Aorta (tissue), 5 donors: ENCODE measurements at places on chromosomes 3 and 15. TPM values are rescaled to one million over a fixed set of nuclear protein-coding genes. Genes with fewer than 3 reads are reported as not detected.

- no peak overlapping the region for H3K27ac ChIP-seq
Observed at GRCh38 chr15:98957655-98958054, 49.9 kb downstream of the PGPEP1L start.

DNA sequence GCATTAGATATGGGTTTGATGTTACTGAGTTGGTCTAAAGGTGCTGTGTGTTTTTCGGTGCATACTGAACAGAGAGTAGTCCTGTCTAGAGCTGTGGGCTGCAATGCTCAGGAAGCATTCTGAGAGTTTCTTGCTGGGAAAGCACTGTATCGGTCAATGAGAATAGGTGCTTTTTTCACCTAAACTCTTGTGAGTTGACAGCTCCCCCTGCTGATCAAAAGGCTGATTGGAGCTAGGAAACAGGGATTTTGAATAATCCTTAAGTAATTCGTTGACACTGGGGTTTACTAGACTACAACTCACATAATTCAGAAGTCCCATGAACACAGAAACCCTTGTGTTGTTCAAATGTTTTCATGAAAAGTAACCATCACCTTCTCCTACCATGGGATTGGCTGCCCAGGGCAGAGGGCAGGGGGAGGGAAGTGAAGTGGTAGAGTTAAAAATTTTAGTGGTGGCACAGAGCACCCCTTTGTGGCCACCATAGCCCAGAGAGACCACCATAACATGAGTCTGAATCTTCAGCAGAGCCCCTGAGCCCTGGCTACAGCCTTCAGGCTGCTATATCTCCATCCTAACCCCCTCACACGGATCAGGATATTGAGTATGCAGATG, 13.0 kb upstream of the MANF start:
- H3K27ac ChIP-seq, result no peak overlapping the region
- no peaks in the 10 kb centered on the region for H3K4me1 ChIP-seq
- H3K27me3 ChIP-seq, result no peaks in the 10 kb centered on the region
- H3K4me3 ChIP-seq, result no peak overlapping the region

Gene WDR73
- 19.5 TPM for total RNA-seq

DNA sequence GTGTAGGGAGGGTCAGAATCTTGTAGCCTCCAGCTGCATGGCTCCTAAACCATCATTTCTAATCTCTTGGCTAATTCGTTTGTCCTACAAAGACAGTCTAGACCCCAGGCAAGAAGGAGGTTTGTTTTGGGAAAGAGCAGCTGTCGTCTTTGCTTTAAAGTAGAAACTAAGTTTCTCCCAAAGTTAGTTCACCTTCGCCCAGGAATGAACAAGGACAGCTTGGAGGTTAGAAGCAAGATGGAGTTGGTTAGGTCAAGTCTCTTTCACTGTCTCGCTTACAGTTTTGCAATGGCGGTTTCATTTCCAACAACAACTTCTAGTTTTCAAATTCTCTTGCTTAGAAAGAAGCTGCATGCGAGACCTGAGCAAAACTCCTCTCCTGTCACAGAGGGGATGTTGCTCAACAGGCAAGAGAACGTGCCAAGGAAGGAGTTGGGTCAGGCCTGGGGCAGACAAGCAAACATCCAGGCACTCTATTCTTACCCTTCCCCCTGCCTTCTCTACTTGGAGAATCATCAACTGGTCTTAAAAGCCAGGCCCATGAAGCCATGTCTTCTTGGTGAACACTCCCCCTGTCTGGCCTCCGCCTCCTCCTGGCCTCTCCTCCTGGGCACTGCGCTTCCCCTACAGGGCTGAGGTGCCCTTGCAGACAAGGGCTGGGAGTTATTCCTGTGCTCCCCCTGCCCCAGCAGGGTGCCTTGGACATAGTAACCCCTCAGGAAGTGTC, 57.6 kb downstream of the TMEM44 start:
- no peaks in the 10 kb centered on the region for H3K36me3 ChIP-seq
- no peak for DNase-seq
- H3K27ac ChIP-seq, result no peak overlapping the region
- no peaks in the 10 kb centered on the region for H3K4me1 ChIP-seq

Gene AAGAB
- total RNA-seq, result 24.5 TPM

DNA sequence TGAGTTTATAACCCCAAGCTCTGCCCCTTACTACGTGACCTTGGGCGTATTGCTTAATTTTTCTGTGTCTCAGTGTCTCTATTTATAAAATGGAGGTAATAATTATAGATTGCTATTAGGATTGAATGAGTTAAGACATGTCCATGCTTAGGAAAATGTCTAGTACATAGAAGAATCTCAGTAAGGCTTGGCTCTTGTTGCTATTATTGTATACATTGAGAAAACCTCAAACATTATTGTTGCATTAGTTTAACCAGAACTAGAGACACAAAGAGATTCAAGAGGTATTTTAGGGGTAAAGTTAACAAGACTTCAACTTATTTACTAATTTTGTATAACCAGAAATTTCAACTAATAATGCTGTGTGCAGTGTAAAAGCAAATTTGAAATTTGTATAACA, 66.7 kb downstream of the MEF2A start:
- no peak for DNase-seq
- no peaks in the 10 kb centered on the region for H3K36me3 ChIP-seq
- no peak overlapping the region for H3K4me3 ChIP-seq
- no peaks in the 10 kb centered on the region for H3K27me3 ChIP-seq

DNA sequence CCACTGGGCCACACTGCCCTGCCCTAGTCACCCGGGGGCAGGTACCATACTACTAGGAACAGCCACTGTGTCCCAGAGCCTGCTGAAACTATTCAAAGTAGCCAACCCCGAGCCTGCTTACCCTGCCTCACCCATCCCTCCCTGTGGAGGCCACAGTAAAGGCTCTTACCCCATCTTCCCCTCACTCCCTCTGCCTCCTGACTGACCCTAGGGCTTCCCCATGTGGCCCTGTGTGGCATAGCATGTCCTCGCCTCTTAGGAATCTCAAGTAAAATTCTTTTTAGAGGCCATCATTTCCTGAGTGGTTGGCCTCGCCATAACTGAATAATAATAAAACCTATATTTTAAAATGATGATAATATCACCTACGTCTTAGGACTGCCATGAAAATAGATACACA, 112.2 kb upstream of the SLC6A11 start:
- no peak overlapping the region for H3K27ac ChIP-seq
- no peak for DNase-seq
- H3K27me3 ChIP-seq, result no peaks in the 10 kb centered on the region
- H3K36me3 ChIP-seq, result no peaks in the 10 kb centered on the region
- no peak overlapping the region for H3K4me3 ChIP-seq

DNA sequence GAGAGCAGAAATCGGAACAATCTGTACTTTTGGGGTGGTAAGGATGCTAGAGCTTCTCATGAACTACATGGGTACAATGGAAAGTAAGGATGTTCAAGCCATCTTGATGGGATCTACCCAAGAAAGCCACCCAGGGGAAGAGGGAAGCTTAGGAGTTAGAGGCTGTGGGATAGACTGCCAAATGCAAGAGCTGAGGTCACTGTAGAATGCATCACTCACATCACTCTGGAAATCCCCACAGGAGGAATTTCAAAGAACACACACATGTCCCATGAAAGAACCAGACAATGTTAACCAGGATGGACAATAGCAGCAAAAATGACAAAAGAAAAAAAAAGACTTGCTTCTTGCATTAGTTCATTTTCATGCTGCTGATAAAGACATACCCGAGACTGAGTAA, 32.8 kb upstream of the UBE2E2 start:
- no peaks in the 10 kb centered on the region for H3K4me1 ChIP-seq
- no peak overlapping the region for H3K4me3 ChIP-seq
- H3K27ac ChIP-seq, result no peak overlapping the region
- H3K27me3 ChIP-seq, result no peaks in the 10 kb centered on the region
- no peak for DNase-seq

- DNase-seq, result no peak
- no peak overlapping the region for H3K27ac ChIP-seq
- no peak overlapping the region for H3K4me3 ChIP-seq
- no peaks in the 10 kb centered on the region for H3K36me3 ChIP-seq
Observed at GRCh38 chr3:148081926-148082325, 615.8 kb upstream of the AGTR1 start.

Gene MEGF11
- not detected for total RNA-seq

DNA sequence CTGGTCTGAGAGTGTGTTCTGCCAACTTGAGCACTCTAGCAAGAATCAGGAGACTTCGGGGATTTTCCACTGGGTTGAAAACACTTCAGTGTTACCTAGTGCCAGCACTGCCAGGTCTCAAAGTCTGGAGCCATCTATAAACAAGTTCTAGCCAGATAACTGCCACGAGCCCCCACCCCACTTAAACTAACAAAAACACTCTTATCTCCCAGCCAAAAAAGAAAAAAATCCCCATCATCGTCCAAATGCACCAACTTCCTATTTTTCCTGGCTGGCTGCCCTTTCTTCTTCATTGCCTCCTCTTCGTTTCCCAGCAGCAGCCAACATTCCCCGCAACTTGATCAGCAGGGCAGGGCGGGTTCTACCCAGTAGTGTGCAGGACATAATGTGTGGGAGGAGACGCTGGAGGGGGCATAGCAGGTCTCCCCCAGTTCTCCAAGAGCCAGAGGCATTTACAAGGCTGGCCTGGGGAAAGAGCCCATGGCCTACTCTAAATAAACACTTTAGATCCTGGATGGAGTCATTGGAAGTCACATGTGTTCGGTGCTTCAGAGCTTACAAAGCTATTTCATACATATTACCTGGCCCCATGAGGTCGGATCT, 29.5 kb downstream of the C2CD4B start:
- no peak overlapping the region for H3K4me3 ChIP-seq
- H3K4me1 ChIP-seq, result no peaks in the 10 kb centered on the region
- DNase-seq, result no peak
- no peak overlapping the region for H3K27ac ChIP-seq

GRCh38 chr3:50419595-50420370, 60.5 kb upstream of the TMEM115 start:
- no peak overlapping the region for H3K27ac ChIP-seq
- no peaks in the 10 kb centered on the region for H3K27me3 ChIP-seq
- no peaks in the 10 kb centered on the region for H3K4me1 ChIP-seq
- no peak for DNase-seq
- H3K36me3 ChIP-seq, result no peaks in the 10 kb centered on the region
- H3K4me3 ChIP-seq, result no peak overlapping the region

Gene ANKUB1
- total RNA-seq, result not detected

Gene SLC30A4
- total RNA-seq, result 10.2 TPM

DNA sequence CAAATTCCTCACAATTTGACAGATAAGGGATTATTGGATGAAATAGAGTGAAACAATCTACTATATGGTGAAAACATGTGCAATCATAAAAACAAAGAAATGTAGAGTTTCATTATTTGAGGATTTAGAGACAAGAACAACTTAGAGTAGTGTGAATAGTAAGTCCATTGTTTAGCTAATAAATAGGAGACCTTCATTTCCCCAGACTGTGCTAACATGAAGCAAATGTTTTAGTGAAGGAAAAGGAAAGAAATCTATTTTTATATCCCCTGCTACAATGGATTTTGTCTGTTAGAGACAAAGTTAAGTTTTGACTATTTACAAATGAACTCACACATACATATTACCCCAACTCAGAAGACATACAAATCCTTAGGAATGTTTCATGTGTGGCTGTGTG, 77.8 kb downstream of the EFL1 start:
- no peak overlapping the region for H3K27ac ChIP-seq
- no peak overlapping the region for H3K4me3 ChIP-seq
- no peak for DNase-seq
- no peaks in the 10 kb centered on the region for H3K27me3 ChIP-seq
- no peaks in the 10 kb centered on the region for H3K36me3 ChIP-seq

Gene CMTM8
- 6.8 TPM for total RNA-seq

- no peaks in the 10 kb centered on the region for H3K36me3 ChIP-seq
- H3K4me1 ChIP-seq, result no peaks in the 10 kb centered on the region
- peak overlapping the region; percentile 4 for H3K4me3 ChIP-seq
- no peak overlapping the region for H3K27ac ChIP-seq
- no peaks in the 10 kb centered on the region for H3K27me3 ChIP-seq
Observed at GRCh38 chr3:129027544-129027880, 26.4 kb downstream of the EFCC1 start.

GRCh38 chr3:9308298-9308990, 54.4 kb upstream of the THUMPD3 start:
- peaks cover 2% of the 10 kb centered on the region for H3K4me1 ChIP-seq
- H3K36me3 ChIP-seq, result no peaks in the 10 kb centered on the region
- H3K27ac ChIP-seq, result no peak overlapping the region
- H3K4me3 ChIP-seq, result no peak overlapping the region
- no peak for DNase-seq
- no peaks in the 10 kb centered on the region for H3K27me3 ChIP-seq

GRCh38 chr3:14481646-14482036, 58.5 kb downstream of the GRIP2 start:
- H3K4me1 ChIP-seq, result no peaks in the 10 kb centered on the region
- no peaks in the 10 kb centered on the region for H3K27me3 ChIP-seq
- H3K4me3 ChIP-seq, result no peak overlapping the region
- peaks cover 2% of the 10 kb centered on the region for H3K36me3 ChIP-seq

Gene FANCD2OS
- not detected for total RNA-seq

DNA sequence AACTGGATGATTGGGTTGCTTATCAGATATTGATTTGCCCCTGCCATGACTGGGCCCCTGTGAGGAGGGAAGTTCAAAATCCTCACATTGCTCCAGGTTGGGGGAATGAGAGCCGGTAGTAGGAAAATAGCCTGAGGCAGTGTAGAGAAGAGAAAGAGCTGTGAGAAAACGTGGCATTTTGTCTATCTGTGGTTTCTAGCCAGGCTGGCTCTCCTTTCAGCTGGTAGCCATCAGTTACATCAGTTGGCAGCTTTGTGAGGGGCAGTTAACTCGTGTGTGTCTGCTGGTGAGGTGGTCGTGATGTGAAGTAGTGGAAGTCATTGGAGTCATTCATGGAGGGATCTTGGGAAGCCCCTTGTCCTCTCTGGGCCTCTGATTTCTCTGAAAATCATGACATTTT, 5.2 kb downstream of the ESYT3 start:
- no peaks in the 10 kb centered on the region for H3K4me1 ChIP-seq
- H3K4me3 ChIP-seq, result no peak overlapping the region
- peak; percentile 9 for DNase-seq
- no peak overlapping the region for H3K27ac ChIP-seq
